ENCODE measurements at places on chromosomes 6 and 20. TPM values are rescaled to one million over a fixed set of nuclear protein-coding genes. Genes with fewer than 3 reads are reported as not detected.

The APCDD1L gene
- 2.4 TPM for total RNA-seq

The SYNGAP1 gene
- total RNA-seq = 34.7 TPM

The PI3 gene
- not detected for total RNA-seq

The POU5F1 gene
- total RNA-seq = not detected

The HLA-DQA2 gene
- not detected for total RNA-seq

The MLN gene
- total RNA-seq = not detected

The BPIFB2 gene
- total RNA-seq = not detected

The PRR18 gene
- not detected for total RNA-seq

The ZNF831 gene
- total RNA-seq = not detected

DNA sequence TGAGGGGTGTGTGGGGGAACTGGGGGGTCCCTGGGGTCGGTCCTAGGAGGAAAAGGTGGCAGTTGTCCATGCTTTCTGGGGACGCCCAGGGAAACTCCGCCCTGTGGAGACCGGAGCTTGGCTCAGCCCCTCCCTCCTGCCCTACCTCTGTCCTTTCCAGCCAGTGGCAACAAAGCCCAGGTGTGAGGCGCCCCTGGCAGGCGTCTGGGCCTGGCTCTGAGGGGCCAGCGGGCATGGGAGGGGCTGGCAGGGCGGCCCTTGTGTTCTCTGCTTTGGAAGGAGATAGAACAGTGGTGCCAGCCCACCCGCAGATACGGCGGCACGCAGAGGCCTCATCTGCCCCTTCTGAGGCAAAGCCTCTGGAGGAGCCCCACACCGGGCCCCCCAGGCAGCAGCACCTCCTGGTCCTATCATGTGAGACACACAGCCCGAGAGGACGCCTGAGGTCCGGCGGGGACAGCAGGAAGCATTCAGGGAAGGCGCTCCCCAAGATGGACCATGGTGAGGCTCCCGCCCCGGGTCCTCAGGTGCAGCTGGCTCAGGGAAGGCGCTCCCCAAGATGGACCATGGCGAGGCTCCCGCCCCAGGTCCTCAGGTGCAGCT, 47.9 kb downstream of the YTHDF1 start:
- H3K27me3 ChIP-seq = peaks cover 32% of the 10 kb centered on the region
- H3K4me1 ChIP-seq = no peaks in the 10 kb centered on the region
- H3K4me3 ChIP-seq = no peak overlapping the region
- H3K27ac ChIP-seq = no peak overlapping the region
- DNase-seq = no peak

DNA sequence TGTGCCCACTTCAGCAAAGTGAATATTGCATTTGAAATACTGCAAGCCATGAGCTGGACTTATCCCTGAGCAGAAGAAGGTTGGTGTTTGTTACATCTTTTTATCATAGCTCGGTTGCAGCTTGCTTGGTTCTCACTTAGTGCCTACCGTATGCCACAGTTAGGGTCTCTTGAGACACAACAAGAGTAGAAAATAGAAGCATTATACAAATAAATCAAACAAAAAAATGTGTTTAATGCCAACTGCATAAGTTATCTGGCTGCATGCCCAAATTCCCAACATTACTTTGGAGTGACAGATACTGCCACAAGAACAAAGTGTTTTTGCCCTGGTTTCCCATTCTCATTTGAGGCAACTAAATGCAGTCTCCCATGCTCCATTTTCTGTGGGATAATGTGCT, 53.9 kb upstream of the LAMP5 start:
- DNase-seq = no peak
- H3K27ac ChIP-seq = peak overlapping the region; percentile 52
- no peak overlapping the region for H3K4me3 ChIP-seq
- peaks cover 28% of the 10 kb centered on the region for H3K4me1 ChIP-seq
- H3K27me3 ChIP-seq = no peaks in the 10 kb centered on the region
- peaks cover 17% of the 10 kb centered on the region for H3K36me3 ChIP-seq

- H3K36me3 ChIP-seq = no peaks in the 10 kb centered on the region
- DNase-seq = peak; percentile 77
- peak overlapping the region; percentile 5 for H3K4me3 ChIP-seq
- H3K27me3 ChIP-seq = no peaks in the 10 kb centered on the region
Observed at GRCh38 chr6:44667668-44668390, 280.3 kb downstream of the CDC5L start.

GRCh38 chr20:58330687-58331086, 21.2 kb downstream of the RAB22A start:
- H3K27me3 ChIP-seq = no peaks in the 10 kb centered on the region
- H3K4me3 ChIP-seq = no peak overlapping the region
- H3K36me3 ChIP-seq = peaks cover 14% of the 10 kb centered on the region
- no peak for DNase-seq
- H3K4me1 ChIP-seq = peaks cover 19% of the 10 kb centered on the region

GRCh38 chr6:152012227-152012626, 204.7 kb downstream of the ESR1 start:
- H3K27ac ChIP-seq = no peak overlapping the region
- H3K27me3 ChIP-seq = peaks cover 4% of the 10 kb centered on the region
- H3K4me1 ChIP-seq = no peaks in the 10 kb centered on the region
- H3K36me3 ChIP-seq = no peaks in the 10 kb centered on the region
- H3K4me3 ChIP-seq = no peak overlapping the region

DNA sequence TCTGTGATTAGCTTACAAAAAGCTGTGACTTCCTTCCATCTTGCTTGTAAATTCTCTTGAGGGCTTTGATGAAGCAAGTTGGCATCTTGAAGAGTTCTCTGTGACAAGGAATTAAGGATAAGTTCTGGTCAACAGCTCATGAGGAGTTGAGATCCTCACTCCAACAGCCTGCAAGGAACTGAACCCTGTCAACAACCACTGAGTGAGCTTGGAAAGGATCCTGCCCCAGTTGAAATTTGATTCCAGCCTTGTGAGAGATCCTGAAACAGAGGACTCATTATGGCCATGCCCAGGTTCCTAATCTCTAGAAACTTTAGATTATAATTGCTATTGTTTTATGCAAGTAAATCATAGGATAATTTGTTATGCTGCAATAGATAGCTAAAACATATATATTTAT, 133.7 kb downstream of the PTCHD4 start:
- no peak for DNase-seq
- H3K4me1 ChIP-seq = peaks cover 24% of the 10 kb centered on the region
- H3K27me3 ChIP-seq = peaks cover 16% of the 10 kb centered on the region
- H3K27ac ChIP-seq = no peak overlapping the region

DNA sequence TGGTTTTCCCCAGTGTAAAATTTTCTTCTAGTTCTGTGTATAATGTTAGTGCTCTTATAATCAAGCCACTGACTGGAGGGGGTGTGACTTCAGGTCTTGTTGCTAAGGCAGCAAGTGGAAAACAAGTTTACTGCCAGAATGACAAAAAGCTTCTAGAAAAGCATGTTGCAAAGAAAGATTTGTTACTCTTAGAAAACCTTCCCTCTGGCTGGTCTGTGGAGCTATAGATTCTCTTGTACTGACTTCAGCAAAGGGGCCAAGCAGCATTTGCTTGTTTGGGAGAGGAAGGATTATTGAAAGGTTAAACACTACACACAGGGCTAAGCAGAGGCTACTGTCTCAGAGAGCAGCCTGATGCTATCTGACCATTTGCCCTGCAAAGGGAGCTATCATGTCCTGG, 288.8 kb downstream of the BTBD9 start:
- peaks cover 21% of the 10 kb centered on the region for H3K27me3 ChIP-seq
- DNase-seq = no peak
- H3K27ac ChIP-seq = no peak overlapping the region
- H3K4me3 ChIP-seq = no peak overlapping the region
- peaks cover 2% of the 10 kb centered on the region for H3K36me3 ChIP-seq

DNA sequence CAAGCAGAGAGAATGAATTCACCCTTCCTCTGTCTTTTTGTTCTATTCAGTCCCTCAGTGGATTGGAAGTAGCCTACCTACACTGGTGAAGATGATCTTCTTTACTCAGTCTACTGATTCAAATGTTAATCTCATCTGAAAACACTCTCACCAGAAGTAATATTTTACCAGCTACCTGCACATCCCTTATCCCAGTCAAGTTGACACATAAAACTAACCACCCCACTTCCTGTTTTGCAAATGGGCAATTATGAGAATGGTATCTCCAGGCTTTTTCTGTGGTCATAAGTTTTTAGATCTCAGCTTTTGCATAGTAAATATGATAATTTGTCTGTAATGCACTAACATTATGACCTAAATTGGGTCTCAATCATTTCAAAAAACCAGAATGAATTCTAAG, 228.8 kb upstream of the ECI2 start:
- H3K36me3 ChIP-seq = no peaks in the 10 kb centered on the region
- H3K4me3 ChIP-seq = no peak overlapping the region
- H3K27ac ChIP-seq = no peak overlapping the region
- no peaks in the 10 kb centered on the region for H3K27me3 ChIP-seq
- no peak for DNase-seq

DNA sequence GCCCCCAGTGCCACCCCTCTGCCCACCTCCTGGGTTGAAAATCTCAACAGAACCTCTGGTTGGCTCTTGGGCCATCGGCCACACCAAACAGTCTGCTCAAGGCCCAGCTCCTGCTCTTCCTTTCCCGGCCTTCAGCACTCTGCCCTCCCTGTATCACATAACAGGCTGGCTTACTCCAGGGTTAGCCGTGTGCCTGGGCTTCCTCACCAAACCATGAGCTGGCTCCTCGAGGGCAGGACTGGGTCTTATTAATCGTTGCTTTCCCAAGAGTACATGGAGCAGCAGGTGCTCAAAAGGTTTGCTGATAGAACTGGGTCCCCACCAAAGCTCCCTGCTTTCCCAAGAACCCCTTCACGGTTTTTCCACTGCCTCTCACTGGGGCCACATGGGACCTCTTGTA, 12.7 kb upstream of the FAM83C start:
- DNase-seq = no peak
- peaks cover 84% of the 10 kb centered on the region for H3K4me1 ChIP-seq
- no peak overlapping the region for H3K4me3 ChIP-seq
- H3K27me3 ChIP-seq = no peaks in the 10 kb centered on the region
- no peaks in the 10 kb centered on the region for H3K36me3 ChIP-seq

GRCh38 chr6:81785377-81785776, 32.9 kb upstream of the TENT5A start:
- peaks cover 15% of the 10 kb centered on the region for H3K4me1 ChIP-seq
- DNase-seq = no peak
- no peak overlapping the region for H3K4me3 ChIP-seq
- H3K27ac ChIP-seq = no peak overlapping the region
- no peaks in the 10 kb centered on the region for H3K36me3 ChIP-seq
- H3K27me3 ChIP-seq = no peaks in the 10 kb centered on the region

DNA sequence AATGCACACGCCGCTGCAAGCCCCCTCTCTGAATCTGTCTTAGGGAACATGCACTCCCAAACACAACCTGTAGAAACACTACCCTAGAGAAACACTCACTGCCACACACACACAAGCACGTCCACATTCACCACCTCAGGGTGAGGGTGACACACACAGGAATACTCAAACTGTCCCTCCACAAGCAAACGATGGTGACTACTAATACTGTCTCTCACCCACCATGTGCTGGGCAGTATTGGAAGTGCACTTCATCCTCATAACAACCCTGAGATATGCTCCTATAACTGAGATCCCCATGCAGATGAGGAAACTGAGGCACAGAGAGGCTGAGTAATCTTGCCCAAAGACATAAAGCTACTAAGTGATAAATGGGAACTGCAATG, 55.0 kb downstream of the ATP9A start:
- H3K36me3 ChIP-seq = peaks cover 27% of the 10 kb centered on the region
- no peak overlapping the region for H3K4me3 ChIP-seq
- peaks cover 25% of the 10 kb centered on the region for H3K4me1 ChIP-seq
- no peak for DNase-seq
- H3K27me3 ChIP-seq = no peaks in the 10 kb centered on the region

- H3K36me3 ChIP-seq = no peaks in the 10 kb centered on the region
- H3K4me3 ChIP-seq = no peak overlapping the region
- no peak overlapping the region for H3K27ac ChIP-seq
Observed at GRCh38 chr6:139863964-139864363, 489.5 kb upstream of the CITED2 start.

DNA sequence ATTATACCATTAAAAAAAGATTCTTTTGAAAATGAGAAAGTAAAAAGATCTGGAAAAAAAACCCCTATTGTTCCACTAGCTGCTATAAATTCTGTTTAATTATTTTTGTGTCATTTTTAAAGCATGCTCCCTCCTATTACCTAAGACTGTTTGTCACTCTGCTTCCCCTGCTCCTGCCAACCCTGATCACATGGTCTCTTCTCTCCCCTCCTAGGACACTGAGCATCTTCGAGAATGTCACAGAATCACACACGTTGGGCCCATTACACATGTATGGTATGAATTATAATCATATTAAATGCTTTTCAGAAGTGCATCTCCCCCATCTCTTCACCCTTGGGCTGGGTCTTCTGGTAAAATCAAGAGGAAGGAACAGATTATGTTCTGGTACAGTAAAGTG, 6.2 kb downstream of the SNAP91 start:
- no peak for DNase-seq
- no peaks in the 10 kb centered on the region for H3K36me3 ChIP-seq
- no peak overlapping the region for H3K4me3 ChIP-seq
- H3K27ac ChIP-seq = no peak overlapping the region
- peaks cover 68% of the 10 kb centered on the region for H3K27me3 ChIP-seq

DNA sequence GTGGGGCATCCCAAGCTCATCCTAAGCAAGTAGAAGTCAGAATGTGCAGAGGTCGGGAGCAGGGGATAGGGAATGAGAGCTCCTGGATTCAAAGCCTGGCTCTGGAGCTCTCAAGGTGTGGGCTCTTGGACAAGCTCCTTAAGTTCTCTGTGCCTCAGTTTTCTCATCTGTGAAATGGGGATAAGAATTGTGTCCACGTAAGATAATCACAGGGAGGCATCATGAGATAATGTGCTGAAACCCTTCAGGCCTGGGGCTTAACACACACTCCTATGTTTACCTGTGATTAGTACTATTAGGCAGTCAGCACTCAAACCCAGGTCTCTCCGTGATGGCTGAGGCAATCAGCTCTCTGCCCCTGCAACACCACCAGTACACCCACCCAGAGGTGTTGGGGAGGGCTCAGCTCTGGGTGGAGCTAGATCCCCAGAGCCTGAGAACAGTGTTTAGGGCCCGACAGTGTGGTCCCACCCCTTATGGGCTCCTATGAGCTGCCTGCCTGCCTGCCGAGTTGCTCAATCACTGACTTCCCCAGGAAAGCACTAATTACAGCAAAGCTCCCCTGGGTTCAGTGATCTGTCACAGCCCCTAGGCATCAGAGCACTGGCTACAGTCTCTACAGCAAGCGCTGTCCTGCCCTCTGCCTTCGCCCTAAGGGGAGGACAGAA, 6.3 kb upstream of the SIRPA start:
- H3K27ac ChIP-seq = no peak overlapping the region
- no peaks in the 10 kb centered on the region for H3K36me3 ChIP-seq
- peaks cover 11% of the 10 kb centered on the region for H3K4me1 ChIP-seq
- peaks cover 27% of the 10 kb centered on the region for H3K27me3 ChIP-seq

GRCh38 chr20:21609221-21609620, 95.4 kb upstream of the NKX2-2 start:
- H3K4me3 ChIP-seq = no peak overlapping the region
- no peak overlapping the region for H3K27ac ChIP-seq
- no peaks in the 10 kb centered on the region for H3K27me3 ChIP-seq
- no peaks in the 10 kb centered on the region for H3K4me1 ChIP-seq
- no peaks in the 10 kb centered on the region for H3K36me3 ChIP-seq

DNA sequence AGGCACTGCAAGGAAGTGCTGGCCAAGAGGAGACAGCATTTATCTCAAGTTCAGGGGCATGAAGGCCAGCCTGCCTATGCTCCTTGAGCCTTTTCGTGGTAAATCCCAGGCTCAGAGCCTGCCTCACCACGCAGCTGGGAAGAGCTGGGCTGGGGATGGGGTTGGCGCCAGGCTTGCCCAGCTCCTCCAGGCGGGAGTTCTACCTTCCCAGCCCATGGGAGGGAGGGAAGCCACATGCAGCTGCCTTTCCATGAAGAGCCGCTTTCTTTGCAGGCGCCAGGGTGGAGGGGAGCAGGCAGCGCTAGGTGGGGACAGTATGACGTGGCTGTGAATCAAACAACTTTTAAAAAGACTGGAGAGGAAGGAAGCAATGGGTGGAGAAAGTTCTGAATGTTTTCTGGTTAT, 19.5 kb upstream of the SIRT5 start:
- H3K27ac ChIP-seq = no peak overlapping the region
- H3K4me1 ChIP-seq = peaks cover 5% of the 10 kb centered on the region
- H3K27me3 ChIP-seq = peaks cover 2% of the 10 kb centered on the region
- H3K36me3 ChIP-seq = no peaks in the 10 kb centered on the region
- DNase-seq = no peak
